Hematopoietic multipotent progenitor cell treated with erythropoietin and hydrocortisone succinate and interleukin-3 and kit ligand, for 4 days (in vitro differentiated cells): ENCODE measurements at places on chromosomes 12 and 14.

- no peak for DNase-seq
Observed at GRCh38 chr12:13062669-13063068, 18.5 kb downstream of the FAM234B start.

GRCh38 chr12:131749618-131750315 is 38.9 kb downstream of the SFSWAP start:
- no peak for DNase-seq

- DNase-seq = no peak
Observed at GRCh38 chr14:100332071-100332639, 9.0 kb downstream of the SLC25A47 start.

DNA sequence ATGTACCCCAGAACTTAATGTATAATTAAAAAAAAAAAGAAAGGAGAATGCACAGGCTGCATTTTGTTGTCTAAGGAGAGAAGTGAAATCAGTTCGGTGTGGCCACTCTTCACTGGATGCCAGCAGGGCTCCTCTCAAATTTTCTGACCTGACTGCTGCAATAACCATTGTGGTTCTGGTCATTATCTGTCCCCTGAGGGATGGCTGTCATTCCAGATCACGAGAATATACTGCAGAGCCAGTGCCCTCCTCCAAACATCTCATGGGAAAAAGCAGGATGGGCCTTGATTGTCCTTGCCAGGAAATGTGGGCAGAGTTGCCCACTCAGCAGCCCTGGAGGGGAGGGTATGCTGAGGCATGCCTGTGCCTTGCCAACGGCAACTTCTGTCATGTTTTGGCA is 139.1 kb downstream of the SLC8A3 start:
- DNase-seq = no peak

DNA sequence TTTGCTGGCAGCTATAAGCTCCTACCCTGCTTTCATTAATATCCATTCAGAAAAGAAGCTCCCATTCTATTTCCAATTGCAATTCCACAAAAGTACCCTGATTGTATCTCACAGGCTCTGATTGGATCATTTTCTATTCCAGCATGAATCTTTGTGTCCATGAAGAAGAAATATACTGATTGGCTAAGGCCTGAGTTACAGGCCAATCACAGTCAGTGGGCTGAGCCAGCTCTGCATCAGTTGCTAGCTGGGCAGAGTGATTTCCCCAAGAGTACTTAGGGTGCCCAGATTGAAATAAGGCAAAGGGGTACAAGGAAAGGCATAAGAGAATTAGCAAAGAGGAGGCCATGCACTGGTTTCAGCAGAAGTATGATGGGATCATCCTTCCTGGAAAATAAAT is 14.4 kb downstream of the ART4 start:
- no peak for DNase-seq

DNA sequence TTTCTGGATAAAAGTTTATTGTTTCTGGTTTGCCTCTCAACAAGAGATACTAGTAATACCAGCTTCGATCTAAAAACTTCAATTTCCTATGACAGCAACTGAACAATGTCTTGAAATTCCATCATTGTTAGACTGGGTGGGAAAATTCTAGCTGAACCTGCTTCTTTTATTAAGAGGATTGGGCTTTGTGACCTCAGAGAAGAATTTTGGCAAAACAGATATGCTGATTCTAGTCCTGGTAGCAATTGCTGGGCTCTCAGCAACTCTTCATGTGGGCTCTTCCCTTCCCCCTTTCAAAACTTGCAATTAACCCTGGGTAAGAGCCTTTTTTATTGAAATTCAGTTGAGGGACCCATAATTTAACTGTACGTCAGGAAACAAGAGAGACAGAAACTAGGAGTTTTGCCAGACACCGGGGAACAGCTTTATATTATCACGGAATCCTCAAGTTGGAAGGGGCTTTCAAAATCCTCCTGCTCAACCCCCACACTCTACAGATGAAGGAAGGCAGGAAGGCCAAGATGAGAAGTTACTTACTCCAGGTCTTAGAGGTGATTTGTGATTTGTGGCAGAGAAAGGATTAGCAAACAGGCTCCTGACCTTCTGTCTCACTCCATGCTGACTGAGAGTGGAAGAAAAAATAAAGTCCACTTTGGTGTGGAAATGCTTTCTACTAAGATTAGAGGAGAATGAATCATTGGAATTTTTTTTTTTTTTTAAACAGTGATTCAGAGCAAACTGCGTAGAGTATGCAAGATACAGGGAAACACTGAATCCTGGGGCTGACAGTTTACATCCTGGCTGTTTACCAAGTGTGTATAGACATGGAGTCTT is 239.0 kb upstream of the ATP2B1 start:
- peak; percentile 62 for DNase-seq
